ENCODE measurements at places on chromosomes 2 and 18.
A peak's percentile ranks its signal among the peaks of the same experiment; 100 is the strongest.

DNA sequence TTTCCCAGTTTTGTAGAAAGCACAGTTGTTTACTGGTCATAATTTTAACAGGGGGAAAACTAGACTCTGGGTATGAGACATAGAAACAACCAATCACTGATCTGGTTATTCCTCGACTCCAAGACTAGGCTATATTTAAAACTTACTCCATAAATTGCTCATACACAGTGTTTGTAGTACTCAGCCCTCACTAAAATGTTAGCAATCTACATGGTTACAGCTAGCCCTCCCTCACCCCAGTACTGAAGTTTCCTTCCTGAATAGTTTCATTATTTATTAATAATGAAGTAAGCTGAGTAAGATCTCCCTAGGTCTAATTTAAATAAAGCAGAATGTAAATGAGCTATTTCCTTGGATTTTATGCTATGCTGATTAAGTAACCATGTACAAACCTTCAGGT lies 275.1 kb downstream of the CDH20 start:
- DNase-seq = no peak

DNA sequence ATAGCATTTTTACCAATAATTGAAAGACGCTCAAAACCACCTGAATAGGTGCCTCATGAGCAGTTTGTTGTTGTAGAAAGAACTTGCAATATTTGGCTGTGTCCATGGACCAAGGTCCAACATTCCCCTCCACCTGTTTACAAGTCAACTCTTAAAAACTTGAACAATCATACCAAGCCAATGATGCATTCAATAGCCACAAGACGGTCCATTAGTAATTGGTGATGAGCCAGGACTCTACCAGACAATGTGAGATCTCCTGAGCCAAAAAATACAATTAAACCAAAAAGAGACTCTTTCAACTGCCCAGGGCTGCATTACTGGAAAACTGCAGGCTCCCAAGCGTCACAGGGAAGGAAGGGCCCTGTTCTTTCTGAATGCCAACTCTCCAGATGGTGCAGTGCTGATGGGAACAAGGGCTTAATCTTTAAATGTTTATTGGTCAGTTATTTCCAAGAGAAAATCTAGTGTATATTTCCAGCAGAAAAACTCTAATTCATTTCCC lies 118.8 kb upstream of the EPB41L3 start:
- no peak for DNase-seq

- DNase-seq = peak; percentile 63
These were observed 79.3 kb upstream of the IGFBP5 start for GRCh38 chr2:216774620-216775019.

DNA sequence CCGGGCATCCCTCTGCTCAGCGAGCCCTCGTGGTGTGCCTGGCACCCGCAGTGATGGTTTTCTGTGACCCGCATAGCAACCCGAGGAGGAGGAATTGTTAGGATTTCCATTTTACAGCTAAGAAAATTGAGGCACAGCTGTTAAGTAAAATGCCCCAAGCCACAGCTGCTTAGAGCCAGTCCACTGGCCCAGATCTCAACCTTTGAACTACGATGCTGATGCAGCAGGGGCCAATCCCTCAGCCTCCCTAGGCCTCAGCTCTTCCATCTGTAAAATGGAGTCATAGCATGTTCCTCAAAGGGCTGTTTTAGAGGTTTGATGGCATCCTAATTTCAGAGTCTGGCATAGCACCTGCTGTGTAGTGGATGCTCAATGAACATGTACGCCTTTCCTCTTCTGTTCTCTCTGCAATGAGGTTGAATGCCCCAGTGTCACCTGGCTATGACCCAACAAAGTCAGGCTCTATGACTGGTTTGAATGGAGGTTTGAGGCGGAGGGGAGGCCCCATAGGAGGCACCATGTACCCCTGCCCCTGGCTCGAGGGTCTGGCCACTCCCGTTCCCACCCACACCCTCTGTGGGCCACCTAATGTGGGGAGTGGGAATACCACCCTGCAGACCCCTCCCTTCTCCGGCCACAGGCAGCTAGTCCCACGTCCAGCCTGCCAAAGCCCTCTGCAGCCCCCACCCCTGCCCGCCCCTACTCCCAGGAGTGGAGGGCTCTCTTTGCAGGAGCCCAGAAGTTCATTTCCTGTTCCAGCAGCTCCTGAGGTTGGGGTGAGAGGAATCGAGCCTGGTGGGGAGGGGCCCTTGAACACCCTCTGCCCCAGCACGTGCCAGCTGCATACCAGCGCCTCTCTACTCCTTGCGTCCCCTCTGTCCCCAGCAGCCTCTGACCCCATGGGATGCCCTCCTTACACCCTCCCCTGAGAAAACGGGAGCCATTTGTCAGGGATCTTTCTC lies 31.0 kb downstream of the INHBB start:
- no peak for DNase-seq

DNA sequence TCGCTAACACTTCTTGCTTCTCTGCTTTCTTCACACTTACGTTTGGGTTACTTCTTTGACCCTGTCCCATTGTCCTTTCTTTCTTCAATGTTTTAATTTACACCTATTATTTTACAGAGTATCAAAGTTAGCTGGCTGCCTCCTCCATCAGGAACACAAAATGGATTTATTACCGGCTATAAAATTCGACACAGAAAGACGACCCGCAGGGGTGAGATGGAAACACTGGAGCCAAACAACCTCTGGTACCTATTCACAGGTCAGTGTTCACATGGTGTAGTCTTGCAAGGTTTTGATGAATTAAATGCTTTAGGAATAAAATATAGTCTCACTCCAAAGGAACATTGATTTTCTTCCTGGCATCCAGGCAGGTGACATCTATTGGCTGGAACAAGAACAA lies 919.0 kb downstream of the MBD2 start:
- DNase-seq = no peak

GRCh38 chr2:18198677-18199076 lies 320.2 kb downstream of the KCNS3 start:
- no peak for DNase-seq

DNA sequence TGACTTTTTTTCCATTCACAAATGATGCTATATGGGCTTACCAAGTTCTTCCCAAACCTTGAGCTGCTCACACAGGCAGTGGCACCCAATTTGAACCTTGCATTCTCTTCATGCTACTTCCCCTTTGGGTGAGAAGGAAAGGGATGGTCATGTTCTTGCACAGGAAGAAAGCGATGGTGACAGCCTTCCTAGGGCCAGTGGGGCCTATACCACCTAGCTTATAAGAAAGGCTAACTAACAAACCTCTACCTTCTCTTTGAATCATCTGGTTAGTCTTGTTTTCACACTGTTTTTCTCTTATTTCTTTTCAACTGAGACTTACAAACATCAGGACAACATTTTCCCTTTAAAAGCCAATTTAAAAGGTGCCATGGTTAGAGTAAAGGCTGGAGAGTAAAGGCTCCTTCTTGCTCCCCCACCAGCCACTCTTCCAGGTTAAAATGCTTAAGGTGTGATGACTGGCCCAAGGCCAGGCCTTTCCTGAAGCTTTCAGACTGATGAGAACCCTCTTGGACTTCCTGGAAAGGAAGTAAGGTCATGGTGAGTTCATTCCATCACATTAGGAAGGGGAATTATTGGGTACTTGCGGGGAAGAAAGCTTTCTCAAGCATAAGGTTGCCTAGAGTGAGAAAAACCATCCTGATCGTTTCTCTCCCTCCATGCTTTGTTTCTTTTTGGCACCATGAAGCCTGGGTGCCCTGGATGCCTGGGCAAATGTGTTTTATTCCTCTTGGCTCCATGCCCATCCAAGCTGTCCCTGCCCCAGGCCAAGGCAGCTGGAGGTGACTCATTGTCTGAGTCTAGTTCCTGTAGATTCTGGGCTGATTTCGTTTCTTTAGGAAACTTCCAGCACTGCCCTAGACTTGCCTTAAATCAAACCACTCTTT lies 41.4 kb upstream of the ITGB6 start:
- DNase-seq = no peak

- no peak for DNase-seq
These were observed 33.0 kb downstream of the SLC1A4 start for GRCh38 chr2:65022189-65022588.

DNA sequence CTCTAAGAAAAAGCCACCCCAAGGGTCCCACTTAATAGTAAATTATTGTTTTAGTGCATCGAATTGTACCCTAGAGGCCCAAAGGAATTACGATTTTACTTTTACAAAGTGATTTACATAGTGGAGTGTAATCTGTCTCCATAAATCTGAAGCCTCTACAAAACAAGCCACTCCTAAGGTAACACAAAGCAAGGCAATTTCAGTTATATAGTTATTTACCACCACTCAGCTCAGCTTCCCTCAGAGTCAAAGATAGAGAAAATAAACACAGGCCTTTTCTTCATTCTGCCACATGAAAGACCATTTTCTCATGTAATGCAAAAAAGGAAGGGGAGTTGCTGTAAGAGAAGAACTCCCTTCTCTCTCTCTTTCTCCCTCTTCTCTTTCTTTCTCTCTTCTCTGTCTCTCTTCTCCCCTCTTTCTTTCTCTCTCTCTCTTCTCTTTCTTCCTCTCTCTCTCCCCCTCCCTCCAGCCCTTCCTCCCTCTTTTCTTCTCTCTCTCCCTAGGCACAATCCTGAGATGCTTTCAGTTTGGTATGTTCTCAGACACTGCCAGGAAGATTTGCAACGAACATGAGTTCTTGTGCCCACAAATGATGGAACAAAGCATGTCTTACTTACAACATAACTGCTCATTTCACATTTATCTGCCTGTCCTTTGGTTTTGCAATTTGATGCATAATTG lies 264.5 kb downstream of the BCL2 start:
- DNase-seq = no peak

- DNase-seq = no peak
These were observed 15.0 kb downstream of the MLPH start for GRCh38 chr2:237501892-237502513.

DNA sequence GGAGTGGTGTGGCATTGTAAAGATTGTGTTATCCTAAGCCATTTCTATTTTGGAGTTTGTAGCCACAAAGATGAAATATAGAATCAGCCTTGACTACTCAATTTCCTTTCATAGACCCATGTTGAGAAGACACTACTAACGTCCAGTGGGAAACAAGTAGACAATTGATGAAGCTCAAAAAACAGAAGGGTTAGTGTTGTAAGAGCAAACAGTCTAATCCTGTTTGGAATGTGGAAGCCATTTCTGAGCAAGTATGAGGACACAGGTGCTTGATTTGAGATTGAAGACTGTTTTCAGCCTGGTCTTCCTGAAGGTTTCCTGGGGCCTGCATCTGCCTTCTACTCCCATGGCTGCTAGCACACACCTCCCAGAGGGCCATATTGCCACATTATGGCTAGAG lies 29.1 kb downstream of the B3GNT2 start:
- DNase-seq = no peak

DNA sequence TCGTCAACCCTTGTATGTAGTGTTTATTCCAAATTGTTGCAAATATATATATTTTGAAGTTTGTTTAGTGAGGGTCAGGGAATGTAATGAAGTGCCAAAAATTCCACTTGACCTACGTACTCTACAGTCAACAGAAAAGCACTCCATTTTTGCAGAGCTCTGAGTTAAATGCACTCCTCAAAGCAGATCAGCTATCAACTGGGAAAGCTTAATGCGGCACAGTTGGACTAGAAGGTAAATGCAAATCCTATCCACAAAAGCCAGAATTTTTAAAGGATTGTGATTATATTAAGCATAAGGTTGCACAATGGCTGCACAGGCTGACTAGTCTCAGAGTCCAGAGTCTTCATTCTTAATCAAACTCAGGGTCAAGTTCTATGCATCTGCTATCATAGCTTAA lies 577.1 kb downstream of the ARHGAP15 start:
- DNase-seq = peak; percentile 39

- peak; percentile 90 for DNase-seq
These were observed 26.6 kb upstream of the MAP3K20 start for GRCh38 chr2:173048897-173049661.

DNA sequence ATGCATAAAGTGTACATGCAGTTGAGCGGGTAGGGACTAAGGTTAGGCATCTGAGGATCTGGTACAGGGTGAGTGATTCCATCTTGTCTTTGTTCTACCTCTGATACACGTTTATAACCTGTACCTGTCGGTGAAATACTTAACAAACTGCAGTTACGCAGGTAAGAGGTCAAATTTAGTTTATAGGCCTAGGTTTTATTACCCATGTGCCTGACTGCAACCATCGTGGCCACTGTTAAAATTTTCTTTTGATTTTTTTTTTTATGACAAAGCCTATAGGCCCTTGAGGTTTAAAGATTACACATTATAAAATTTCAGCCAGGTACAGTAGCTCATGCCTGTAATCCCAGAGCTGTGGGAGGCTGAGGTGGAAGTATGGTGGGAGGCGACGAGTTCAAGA lies 15.4 kb upstream of the HNMT start:
- DNase-seq = no peak

DNA sequence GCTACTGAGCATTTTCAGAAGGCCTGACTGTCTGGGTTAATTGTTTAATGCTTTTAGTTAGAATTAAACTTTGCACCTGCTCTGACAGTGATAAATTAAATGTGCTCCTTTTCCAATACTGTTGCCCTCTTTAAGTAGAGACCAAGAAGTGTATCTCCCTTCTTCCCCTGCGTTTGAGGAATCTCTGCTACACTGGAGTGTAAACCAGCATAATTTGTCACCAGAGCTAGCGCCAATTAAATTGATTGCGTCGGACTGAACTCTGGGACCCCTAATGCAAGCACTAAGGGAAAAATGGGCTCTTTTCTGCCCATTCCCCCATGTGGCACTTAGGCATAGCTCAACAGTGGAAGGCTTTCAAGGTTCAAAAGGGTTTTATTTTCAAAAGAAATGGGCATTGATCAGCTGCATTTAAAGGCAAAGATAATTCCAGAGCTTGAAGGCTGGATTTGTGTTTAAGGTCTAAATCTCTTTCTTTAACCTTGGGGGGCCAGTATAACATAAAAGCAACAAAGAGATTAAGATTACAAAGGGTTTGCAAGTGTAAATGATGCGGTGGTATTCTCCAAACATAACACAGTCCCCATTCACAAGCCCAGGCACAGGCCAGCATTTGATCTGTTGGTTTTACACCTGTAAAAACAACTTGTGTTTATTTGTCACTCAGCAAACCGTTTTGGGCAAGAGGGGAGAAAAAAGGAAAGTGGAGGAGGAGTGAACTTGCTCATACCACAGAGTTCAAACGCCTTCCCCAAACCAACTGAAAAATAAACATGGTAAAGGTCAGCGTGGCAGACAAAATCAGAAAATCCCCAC lies 427.6 kb downstream of the BCL11A start:
- no peak for DNase-seq

- no peak for DNase-seq
These were observed 27.7 kb upstream of the SMCHD1 start for GRCh38 chr18:2627821-2628276.

DNA sequence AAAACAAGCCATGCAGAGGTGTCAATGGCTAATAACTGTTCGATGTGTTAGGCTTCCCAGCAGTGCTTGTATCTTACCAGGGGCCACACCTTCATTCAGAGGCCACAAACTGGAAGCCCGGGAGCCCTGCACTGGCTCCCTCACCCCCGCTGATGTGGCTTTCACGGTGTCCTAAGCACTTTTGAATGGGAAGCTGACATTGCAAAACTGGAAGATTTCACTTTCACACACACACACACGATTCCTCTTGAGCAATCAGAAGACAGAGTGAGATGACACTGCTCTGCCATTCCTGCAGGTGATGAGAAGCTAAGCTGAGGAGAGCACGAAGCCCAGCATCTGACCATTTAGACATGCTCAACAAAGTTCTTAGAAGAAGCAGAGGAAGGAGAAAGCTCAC lies 8.6 kb upstream of the ZNF407 start:
- DNase-seq = no peak
